NCI-H2081 treated with DMSO at 0.1 percent for 48 hours (cell line): ENCODE measurements at places on chromosomes 7 and 10.

GRCh38 chr10:14362104-14362503, 31.4 kb upstream of the FRMD4A start:
- no peak for DNase-seq

DNA sequence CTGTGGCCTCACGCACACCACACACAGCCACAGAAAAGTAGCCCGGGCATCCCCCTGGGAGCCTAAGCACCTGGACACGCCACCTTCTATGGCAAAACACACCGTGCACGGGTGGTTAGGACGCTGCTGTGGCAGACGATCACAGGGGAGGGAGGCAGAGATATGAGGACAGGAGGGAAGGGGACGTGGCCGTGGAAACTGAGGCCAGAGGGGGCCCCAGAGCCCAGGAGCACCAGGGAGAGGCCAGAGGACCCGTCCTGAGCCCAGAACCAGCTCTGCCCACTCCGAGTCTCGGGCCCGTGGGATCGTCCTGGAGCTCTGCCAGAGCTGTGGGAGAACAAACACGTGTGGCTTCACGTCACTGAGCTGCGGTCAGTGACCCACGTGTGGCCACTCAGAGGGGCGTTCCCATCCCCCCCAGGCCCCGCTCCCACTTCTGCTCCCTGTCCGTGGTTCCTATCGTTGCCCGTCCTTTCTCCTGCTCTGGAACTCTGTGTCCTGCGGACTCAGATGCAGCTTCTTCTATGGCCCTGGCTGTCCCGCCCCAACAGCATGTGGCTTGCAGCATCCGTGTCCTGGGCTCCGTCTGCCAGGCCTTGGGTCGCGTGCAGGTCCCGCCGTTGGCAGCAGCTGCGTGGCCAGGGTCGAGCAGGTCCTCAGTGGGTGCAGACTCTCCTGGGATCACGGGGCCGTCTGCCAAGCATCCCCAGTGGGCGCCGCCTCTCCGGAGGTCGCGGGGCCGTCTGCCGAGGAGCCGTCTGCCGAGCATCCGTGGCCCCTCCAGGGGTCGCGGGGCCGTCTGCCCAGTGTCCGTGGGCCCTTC, 31.0 kb downstream of the GET4 start:
- DNase-seq: no peak

- DNase-seq: no peak
Observed at GRCh38 chr10:15814565-15814964, 45.7 kb downstream of the MINDY3 start.

DNA sequence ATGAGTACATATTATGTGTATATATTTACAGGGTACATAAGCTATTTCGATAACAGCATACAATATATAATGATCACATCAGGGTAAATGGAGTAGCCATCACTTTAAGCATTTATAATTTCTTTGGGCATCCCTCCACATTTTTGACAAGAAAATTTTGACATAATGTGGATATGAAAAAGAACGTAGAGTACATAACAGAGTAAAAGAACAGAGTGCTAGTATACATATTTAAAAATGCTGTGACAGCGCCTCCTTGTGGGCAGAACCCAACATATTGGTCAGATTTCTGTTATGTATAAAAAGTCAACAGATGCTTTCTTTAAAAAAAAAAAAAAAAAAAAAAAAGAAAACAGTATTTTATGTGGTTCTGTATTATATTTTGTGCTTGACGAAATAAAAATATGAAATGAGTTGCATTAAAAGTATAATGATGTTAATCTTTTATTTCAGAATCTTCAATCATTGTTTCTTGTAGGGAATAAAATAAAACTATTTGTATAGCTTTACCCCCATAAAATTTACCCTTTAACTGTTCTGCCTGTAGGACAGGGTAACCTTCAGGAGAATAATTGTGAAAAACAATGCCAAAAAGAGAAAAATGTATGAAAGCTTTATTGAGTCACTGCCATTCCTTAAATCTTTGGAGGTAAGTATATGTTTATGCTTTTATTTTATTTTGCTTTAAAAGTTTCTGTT, 18.3 kb upstream of the HBP1 start:
- peak; percentile 50 for DNase-seq

DNA sequence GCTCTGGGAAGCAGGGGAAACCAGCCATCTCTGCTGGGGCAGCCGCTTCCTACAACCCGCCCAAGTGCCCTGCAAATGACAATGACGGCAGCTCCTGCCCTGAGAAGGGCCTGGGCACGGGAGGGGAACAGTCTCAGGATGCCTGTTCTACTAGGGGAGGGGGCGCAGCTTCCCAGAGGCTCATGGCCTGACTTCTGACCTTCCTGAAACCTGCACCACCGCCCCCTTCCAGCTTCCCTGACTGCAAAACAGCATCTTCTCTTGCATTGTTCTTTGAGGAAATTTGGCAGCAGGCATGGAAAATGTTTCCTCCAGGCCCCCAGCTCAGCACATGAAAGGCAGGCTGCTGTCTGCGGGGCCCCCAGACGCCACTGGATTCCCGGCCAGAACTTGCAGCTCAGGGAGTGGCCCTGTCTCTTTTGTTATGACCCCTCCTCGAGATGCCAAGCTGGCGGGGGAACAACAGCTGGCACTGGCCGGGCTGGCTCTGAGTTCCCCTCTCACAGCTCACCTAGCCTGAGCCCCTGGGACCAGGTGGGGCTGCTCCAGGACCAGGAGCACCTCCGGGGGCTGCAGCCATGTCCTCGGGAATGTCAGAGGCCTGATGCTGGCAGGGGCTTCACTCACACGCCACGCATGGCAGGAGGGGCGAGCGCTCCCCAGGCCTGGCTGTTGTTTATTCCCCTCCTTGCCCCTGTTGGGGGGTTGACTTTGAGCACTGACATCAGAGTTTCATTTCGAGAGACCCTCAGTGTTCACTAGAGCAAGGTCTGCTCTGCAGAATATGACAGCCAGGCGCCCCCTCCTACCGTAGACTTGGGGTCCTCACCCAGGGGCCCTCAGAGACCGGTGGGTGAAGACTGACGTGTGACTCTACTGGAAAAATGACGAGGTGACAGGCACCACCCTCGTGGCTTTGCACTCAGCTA, 62.7 kb downstream of the CALML3 start:
- DNase-seq: no peak

GRCh38 chr10:56298941-56299340, 62.1 kb downstream of the ZWINT start:
- DNase-seq: no peak

DNA sequence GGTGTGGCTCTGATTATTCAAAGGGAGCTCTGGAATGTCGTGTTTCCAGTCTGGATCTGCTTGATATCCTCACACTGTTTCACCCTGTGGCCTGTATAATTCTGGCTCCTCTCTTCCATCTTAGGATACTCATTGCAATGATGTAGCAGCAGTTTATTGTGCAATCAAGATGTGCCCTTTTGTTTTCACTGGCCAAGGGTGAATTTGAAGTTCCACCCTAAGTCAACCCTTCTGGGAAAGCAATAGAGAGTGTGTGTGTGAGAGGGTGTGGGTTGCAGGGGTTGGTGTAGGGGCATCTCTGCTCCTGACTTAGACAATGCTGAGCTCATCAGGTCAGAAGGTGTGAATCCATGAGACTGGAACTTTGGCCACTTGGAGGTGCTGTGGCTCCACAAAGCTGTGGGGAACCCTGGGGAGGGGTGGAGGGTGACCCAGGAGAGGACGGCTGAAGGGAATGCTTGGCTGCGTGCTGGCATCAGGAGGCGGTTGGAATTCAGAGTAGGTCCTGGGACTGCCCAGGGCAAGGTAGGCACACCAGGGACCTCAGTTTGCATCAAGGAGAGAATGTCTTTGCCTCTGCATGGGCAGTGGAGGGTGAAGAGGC, 118.0 kb upstream of the PRSS58 start:
- no peak for DNase-seq
